ENCODE measurements at places on chromosomes 7 and 10. TPM values are rescaled to one million over a fixed set of nuclear protein-coding genes. Genes with fewer than 3 reads are reported as not detected.
A peak's percentile ranks its signal among the peaks of the same experiment; 100 is the strongest.

DNA sequence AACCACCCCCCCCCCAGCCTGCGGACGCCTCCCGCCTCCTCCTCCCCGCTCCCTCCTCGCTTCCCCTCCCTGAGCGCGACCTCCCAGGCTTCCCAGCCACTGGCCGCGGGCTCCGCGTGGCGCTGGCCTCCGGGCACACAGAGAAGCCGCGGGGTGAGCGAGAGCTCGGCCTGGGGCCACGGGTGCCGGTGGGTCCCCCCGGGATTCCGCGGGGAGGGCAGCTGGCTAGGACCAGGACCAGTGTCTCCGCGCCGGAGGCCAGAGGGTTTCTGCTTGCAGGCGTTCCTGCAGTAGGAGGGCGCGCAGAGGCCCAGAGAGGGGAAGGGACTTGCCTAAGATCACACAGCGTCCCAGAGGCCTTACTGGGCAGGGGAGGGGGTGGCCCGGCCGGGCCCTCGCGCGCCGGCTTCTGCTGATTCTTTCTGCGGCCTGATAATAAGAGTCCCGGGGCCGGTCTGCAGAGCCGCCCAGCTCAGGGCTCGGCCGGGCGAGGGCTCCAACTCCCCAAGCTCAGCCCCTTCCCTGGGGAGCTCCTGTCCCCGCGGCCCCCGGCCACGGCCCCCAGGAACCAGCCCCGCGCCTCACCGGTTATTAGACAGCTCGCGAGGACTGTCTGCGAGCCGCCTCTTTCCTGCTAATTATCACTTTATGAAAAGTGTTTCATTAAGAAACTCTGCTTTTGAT lies 10.1 kb downstream of the UNCX start:
- no peak for DNase-seq

DNA sequence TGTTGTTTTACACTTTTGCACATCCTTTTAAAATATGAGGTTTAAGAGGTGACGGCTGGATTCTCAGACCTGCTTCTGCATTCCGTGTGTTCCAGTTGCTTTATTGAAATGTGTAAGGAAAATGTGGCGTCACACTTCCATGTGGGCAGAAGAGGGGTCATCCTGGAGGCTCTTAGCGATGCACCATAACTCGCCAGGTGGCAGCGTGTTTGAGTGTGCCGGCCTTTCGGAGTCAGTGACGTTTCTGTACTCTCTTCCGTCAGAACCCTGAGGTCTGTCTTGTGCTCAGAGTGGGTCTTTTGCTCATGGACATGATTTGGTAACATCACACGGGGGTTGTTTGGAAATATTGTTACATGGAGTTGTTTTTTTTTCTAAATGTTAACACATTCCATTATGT lies 9.1 kb downstream of the PPP2R2D start:
- no peak for DNase-seq

- no peak for DNase-seq
These were observed 340.0 kb upstream of the NRG3 start for GRCh38 chr10:81534991-81535390.

DNA sequence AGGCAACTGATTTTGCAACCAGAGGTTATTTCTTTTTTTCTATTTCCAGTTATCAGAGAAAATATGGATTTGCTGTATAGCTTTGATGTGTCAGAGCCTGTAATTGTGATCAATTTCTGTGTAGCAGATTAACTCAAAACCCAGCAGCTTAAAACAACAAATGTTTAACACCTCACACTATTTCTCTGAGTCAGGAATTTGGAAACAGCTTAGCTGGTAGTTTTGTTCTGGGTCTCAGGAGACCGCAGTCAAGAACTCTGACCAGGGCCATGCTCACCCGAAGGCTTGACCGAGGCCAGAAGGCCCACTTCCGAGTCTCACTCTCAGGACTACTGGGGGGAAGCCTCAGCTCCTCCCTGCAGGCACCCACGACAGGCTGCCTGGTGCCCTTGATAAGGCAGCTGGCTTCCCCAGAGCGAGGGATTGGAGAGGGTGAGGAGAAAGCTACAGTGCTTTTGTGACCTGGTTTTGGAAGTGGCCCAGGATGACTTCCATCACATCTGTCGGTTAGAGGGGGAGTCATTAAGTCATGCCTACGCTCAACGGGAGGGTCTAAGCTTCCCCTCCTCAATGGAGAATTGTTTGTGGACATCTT lies 105.7 kb upstream of the SHH start:
- no peak for DNase-seq

GRCh38 chr7:80804589-80804988 lies 114.3 kb downstream of the SEMA3C start:
- DNase-seq, result no peak

DNA sequence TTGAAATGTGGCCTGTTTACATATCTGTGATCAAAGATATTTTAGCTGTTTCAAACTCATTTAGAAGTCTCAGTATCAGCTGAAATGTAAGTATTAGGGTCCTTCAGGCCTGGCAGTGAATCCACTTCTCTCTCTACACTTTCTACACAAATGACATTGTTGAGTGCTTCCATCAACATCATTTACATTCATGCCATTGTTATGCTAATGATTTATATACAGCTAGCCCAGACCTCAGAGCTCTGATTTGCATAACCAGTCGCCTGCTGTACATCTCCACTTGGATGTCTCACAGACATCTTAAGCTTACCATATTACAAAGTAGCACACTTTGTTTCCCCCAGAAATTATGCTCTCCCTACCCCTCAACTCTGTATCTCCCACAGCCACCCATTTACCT lies 71.6 kb downstream of the GSDME start:
- no peak for DNase-seq

DNA sequence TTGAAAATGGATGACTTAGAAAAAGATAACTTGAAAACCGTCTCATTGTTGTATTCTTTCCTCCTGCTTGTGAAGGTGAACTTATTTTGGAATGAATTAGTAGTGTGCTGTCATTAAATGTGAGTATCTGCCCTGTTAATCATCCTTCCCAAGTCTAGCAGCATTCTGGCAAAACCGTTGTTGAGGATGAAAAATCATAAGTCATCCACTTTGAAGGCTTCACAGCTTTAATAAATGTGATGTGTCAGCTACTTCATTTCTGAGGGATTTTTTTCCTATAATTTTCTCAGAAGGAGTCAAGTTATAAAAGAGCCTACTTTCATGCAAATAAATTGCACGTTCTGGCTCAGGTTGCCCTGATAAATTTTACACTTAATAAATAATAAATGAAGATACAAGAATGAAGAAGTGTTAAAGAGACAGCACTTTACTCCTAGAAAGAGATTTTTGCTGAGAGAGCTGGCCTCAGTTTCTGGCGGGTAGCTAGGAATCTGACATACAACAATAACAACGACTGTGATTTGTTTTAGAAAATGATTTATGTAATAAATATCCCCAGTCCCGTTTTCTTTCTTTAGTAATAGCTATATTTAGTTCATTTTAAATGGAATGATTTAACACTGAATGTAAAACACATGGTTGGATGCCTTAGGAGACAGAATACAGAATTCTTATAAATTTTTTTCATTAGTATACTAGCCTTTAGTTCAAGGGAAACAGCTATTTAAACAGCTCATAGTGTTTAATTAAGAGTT lies 516.5 kb upstream of the KLF6 start:
- DNase-seq, result no peak

- DNase-seq, result no peak
These were observed 110.0 kb downstream of the PDGFA start for GRCh38 chr7:409339-410281.

GRCh38 chr10:13352519-13352918 lies 4.4 kb upstream of the SEPHS1 start:
- DNase-seq, result no peak

DNA sequence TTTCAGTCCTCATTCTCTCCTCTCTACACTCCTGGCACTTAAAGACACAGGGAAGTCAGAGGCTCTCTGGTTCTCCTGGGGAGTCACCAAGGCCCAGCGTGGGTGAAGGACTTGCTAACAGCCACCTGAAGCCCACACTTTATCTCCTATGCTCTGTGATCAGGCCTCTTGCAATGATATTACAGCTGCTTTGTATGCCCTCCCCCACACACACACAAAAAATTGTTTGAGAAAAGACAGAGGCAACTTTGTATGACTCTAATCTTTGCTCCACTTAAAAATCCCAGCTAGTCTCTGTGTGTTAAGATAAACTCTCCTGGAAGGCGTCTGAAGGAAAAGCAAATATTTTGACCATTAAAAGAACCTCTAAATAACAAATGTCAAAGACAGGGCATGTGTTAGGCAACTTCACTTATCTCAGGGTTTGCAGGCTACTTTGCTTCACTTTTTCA lies 507.2 kb downstream of the TNS3 start:
- no peak for DNase-seq

DNA sequence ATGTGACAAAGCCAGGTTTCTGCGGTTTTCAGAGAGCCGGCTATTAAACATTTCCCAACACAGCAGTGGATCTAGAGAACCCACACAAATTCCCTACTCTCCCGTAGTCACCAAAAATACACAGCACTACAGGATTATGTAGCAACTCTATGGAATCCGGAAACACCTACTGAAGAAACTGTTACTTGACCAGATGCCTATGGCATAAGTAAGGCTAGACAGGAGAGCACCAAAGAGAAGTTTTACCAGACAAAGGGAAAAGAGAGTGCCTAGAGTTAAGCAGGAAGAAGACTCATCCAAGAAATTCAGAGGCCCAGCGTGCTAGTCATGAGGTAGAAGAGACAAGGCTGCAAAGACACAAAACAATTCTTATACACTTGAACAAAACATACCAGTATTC lies 321.1 kb downstream of the PARD3 start:
- no peak for DNase-seq

GRCh38 chr10:63611078-63611477 lies 89.9 kb downstream of the REEP3 start:
- no peak for DNase-seq

GRCh38 chr10:133400624-133401424 lies 6.9 kb downstream of the MTG1 start:
- DNase-seq, result peak; percentile 45

GRCh38 chr7:35761871-35762677 lies 38.8 kb upstream of the SEPTIN7 start:
- DNase-seq, result no peak

GRCh38 chr7:114522081-114522480 lies 107.5 kb downstream of the FOXP2 start:
- DNase-seq, result no peak

DNA sequence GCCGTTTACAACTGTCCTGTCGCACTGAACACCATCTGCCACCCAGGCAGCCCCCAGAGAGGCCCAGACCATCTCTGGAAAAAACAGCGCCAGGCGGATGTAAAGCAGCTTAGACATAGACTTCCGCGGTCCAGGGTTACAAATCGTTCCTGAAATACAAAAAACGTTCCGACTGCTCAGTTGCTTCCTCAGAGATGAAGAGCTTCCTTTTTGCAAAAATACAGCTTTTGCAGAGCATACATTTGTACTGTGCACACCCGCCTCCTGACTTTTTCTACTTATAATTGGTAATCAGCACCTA lies 11.4 kb downstream of the DAGLB start:
- DNase-seq, result peak; percentile 50

- no peak for DNase-seq
These were observed 64.4 kb downstream of the RAB18 start for GRCh38 chr10:27568196-27569175.

GRCh38 chr10:7485244-7485556 lies 74.4 kb upstream of the SFMBT2 start:
- no peak for DNase-seq

- no peak for DNase-seq
These were observed 19.7 kb upstream of the FKBP9 start for GRCh38 chr7:32937344-32938174.

- no peak for DNase-seq
These were observed 73.3 kb upstream of the RHEB start for GRCh38 chr7:151592868-151593486.

- no peak for DNase-seq
These were observed 552.5 kb upstream of the MBL2 start for GRCh38 chr10:53325066-53325465.

DNA sequence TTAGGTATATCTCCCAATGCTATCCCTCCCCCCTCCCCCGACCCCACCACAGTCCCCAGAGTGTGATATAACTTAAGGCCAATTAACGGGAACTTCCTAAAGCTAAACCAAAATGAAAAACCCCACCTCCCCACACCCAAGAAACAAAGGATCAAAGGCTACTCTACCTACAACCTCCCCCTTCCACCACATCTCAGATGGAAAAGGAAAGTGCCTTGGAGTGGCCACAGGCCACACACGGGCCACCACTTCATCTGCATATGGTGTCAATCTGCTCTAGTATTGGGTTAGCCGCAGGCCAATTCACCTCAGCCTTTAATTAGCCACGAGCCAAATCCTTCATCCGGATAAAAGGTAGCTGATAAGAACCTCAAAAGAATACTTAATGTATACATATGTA lies 19.6 kb downstream of the CSTF2T start:
- no peak for DNase-seq

- no peak for DNase-seq
These were observed at the start of gene OR9A4 for GRCh38 chr7:141916099-141916498. TSS of gene OR9A4 (plus strand) at chr7:141916399. CDS start at chr7:141918876, 2,477 bp downstream.

GRCh38 chr10:14803827-14804226 lies 29.1 kb upstream of the FAM107B start:
- DNase-seq, result no peak

DNA sequence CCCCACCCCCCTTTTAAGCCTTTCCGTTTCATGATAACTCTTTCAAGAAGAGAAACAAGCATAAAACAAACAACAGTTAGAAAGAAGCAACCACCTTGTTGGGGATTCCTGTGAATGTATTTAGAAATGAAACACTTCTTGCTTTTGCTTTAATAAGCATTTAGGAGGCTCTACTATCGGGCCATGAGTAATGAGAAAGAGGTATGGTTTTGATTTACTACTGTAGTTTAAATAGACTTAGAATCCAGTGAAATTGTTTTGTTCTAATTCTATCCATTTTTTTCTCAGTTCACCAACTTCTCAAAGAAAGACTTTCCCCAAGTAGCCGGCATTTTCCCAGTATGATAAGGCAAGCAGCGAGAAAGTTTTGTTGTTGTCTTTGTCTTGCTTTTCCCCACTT lies 168.7 kb upstream of the HABP2 start:
- no peak for DNase-seq

DNA sequence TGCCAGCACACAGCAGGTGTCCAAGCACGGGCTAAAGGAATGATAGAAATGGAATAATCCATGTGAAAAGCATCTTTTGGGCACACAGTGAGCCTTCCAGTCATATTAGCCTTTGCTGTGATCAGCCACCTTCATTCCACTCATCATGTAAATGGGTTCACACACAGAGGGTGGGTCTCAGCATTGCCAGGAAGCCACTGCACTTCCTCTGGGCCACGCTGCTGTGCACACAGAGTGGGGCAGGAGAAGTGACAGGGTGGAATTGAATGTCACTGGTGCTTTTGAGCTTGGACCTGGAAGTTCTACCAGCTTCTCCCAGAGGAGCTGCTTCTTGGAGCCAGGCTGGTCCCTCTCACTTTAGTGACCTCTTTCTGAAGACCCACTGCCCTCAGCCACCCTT lies 203.5 kb downstream of the USP6NL start:
- DNase-seq, result peak; percentile 24

The ARHGAP12 gene
- total RNA-seq, result 15.1 TPM

The CISD1 gene
- 23.5 TPM for total RNA-seq

The DPCD gene
- total RNA-seq, result 2.9 TPM

The CALHM1 gene
- total RNA-seq, result 0.21 TPM

The ZNF679 gene
- total RNA-seq, result not detected

The CCDC3 gene
- 0.12 TPM for total RNA-seq

The TRIL gene
- total RNA-seq, result not detected

The IFIT1B gene
- not detected for total RNA-seq

The HSPA14 gene
- total RNA-seq, result 26.8 TPM

The SIRT1 gene
- total RNA-seq, result 25.8 TPM
